ENCODE measurements at places on chromosomes 13 and 19. TPM values are rescaled to one million over a fixed set of nuclear protein-coding genes. Genes with fewer than 3 reads are reported as not detected.

GRCh38 chr19:1167687-1168571, 6.1 kb downstream of the SBNO2 start:
- H3K36me3 ChIP-seq = peaks cover 18% of the 10 kb centered on the region
- no peak for DNase-seq
- no peak overlapping the region for H3K4me3 ChIP-seq
- H3K27me3 ChIP-seq = no peaks in the 10 kb centered on the region

DNA sequence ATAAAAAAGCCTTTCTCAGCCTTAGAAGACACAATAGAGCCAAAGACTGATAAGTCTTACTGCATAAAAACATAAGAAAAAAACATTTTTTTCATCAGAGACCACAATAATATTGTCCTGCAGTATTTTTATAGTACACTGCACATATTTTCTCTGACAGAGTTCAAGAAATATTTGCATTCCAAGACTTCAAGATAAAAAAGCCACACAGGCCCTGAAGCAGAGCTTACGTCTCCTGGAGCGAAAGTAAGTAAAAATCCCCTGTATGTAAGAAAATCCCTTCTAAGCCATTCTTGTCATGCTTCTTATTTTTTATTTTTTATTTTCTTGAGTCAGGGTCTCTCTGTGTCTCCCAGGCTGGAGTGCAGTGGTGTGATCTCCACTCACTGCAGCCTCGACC, 755.9 kb downstream of the LIG4 start:
- H3K27me3 ChIP-seq = no peaks in the 10 kb centered on the region
- no peak overlapping the region for H3K27ac ChIP-seq
- H3K36me3 ChIP-seq = no peaks in the 10 kb centered on the region
- no peak overlapping the region for H3K4me3 ChIP-seq
- DNase-seq = no peak

The KCNJ14 gene
- 1.5 TPM for total RNA-seq

DNA sequence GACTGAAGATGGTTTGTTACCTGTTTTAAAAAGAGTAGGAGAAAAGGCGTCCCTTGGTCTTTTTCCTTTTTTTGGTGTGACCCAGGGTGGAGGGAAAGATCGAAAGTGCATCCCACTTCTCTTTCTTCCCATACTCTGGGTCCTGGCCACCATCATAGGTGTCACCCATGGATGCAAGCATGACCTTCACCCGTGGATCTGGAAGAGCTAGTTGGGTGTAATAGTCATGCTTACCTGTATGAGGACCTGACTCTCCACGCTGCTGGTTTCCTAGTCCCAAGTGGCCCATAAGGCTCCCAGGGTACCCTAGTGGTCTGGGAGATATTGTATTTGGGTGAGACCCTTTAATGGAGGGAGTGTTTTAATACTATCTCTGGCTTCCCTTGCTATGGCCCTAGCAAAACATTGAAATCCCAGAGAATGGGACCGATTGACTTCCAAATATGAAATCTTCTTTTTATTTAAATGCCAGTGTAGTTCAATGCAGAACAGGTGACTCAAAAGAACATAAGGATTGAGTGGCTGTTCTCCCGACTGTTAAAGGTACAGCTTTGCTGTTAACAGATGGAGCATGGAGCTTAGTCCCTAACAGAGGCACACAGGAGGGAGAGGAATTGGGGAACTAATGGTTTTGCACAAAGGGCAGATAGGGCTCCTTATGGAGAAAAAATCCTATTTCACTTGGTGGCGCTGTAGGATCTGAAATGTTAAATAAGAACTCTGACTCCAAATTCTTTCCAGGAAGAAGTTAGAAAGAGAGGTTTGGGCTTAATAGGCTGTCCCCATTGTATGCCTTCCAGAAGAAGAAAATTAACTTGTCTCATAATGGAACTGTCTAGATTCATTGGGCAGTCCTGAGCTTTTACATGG, 7.0 kb upstream of the ZNF550 start:
- H3K27ac ChIP-seq = no peak overlapping the region
- H3K4me1 ChIP-seq = no peaks in the 10 kb centered on the region
- peaks cover 24% of the 10 kb centered on the region for H3K36me3 ChIP-seq

The ZNF93 gene
- 15.8 TPM for total RNA-seq

The TNFSF13B gene
- total RNA-seq = 3.1 TPM

DNA sequence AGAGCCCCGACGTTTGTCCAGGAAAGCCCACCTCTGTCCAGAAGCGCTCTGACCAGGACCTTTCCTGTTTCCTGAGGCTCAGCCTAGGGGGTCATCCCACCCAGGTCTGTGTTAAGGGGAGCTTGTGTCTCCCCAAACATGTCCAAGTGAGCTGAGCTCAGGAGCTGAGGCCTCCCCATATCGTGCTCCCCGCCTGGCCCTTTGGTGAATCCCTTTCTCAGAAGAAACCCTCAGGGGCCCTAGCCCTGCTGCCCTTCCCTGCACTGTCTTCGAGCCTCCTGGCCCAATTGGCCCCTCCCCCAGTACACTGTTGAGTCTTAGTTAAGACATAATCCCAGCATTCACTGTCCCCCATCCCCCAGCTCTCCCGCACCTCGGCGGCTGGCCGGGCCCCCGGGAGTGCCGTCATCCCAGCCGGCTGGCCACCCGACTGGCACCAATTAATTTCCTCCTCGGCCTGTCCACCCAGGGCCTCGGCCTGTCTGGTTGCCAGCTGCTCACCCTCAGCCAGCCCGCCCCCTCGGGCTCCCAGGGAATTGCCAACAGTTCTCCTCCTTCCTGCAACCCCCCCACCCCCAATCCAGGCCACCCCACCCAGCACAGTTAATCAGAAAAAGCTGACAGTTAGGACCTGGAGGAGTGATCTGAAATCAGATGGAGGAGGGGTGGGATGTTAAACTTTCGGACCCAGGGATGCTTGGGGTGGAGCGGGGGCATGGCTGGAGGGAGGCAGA, 13.6 kb downstream of the IER2 start:
- peak; percentile 75 for DNase-seq
- no peaks in the 10 kb centered on the region for H3K27me3 ChIP-seq
- peak overlapping the region; percentile 88 for H3K4me3 ChIP-seq
- peaks cover 28% of the 10 kb centered on the region for H3K36me3 ChIP-seq
- H3K27ac ChIP-seq = peak overlapping the region; percentile 89
- peaks cover 75% of the 10 kb centered on the region for H3K4me1 ChIP-seq

The RAVER1 gene
- total RNA-seq = 91.7 TPM

- H3K4me3 ChIP-seq = no peak overlapping the region
- H3K27me3 ChIP-seq = no peaks in the 10 kb centered on the region
- no peak for DNase-seq
- H3K27ac ChIP-seq = no peak overlapping the region
These were observed 19.7 kb downstream of the ARHGEF18 start for GRCh38 chr19:7368456-7368855.

DNA sequence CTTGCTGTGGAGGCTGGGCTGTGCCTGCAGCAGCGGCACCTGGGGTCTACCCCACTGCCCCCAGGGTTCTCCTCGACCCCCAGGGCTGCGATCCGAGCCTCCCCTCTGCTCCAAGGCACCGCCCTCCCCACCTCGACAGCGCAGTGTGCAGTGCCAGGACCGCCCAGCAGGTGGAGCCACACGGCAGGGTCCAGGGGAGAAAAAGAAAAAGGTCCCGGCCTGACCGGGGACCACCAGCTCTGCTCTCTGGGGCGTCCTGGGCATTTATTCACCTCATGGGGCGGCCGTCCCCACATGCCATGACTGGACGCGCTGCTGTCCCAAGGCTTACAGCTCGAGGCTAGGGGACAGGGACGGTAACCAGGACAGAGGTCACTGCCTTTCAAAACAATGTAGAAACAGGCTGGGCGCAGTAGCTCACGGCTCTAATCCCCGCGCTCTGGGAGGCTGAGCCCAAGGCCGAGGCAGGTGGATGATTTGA, 10.6 kb downstream of the REXO1 start:
- H3K4me3 ChIP-seq = no peak overlapping the region
- DNase-seq = peak; percentile 69
- H3K27ac ChIP-seq = no peak overlapping the region
- no peaks in the 10 kb centered on the region for H3K27me3 ChIP-seq
- H3K4me1 ChIP-seq = peaks cover 13% of the 10 kb centered on the region

The BRME1 gene
- 4.2 TPM for total RNA-seq
